Islet precursor cell (in vitro differentiated cells): ENCODE measurements at places on chromosomes 12 and 14.

DNA sequence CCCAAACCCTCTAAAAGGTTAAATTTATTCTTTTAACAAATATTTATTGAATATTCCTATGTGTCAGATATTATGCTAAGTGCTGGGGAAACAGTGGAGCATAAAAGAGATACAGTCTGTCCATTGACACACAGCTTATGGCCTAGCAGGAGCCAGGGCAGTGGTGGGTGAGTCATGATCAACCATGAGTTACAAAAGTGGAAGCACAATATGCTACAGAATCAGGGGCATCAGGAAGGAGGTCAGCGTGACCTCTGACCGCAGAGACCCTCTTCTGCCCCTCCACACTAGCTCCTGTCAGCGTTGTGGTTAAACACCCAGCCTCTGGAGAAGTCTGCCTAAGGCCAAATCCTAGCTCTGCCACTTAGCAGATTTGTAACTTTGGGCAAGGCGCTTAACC, 4.7 kb upstream of the PPP1R1A start:
- peak; percentile 64 for DNase-seq

DNA sequence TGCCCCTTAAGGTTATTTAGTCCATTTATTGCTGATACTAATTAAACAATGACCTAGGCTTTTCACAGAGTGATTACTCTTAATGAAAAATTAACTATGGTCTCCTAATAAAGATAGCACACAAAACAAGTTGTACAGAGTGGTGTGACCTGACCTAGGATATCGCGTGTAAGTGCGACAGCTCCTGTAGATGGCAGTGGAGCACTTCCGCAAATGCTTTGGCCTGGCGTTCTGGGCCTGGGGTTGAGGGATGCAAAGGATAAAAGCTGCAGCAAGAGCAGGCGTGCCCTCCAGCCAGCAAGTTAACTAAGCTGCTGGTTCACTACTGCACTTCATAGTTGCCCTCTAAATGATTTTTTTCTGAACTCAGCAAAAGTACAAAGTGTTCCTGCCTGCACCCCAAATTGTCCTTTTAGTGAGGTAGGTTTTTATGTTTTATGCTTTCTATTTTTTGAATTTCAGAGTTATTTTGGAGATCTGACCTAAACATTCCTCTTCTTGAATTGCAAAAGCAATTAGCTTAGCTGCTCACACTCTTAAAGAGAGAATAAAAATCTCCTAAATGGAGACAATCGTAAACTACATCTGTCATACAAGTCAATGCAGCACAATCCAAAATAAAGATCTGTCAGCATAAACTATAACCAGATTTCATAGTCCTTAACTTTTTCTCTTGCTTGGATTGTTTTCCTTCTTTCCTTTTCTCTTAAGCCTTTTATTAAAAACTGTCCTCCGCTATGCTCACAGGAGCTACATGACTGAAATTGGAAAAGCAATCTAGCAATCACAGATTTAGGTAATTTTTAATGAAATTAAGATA, 379.6 kb downstream of the LRIG3 start:
- DNase-seq, result peak; percentile 96

DNA sequence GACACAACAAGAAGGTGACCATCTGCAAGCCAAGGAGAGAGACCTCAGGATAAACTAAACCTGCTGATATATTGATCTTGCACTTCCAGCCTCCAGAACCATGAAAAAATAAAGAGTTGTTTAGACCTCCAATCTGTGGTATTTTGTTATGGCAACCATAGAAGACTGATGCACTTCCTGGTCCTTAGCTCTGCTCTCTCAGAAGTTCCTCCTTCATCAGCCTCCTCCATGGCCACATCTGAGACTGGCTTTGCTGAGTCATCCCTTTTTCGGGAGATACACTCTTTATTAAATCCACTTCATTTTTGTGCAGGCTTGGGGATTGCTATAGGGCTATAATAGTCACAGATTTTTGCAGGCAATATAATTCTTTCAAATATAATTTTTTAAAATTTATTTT, 89.6 kb upstream of the ATF7IP start:
- no peak for DNase-seq

GRCh38 chr14:93040982-93041381, 74.7 kb downstream of the ITPK1 start:
- no peak for DNase-seq

GRCh38 chr12:106251631-106252455, 4.0 kb upstream of the CKAP4 start:
- DNase-seq, result peak; percentile 63

GRCh38 chr14:24430143-24430681, 458 bp downstream of the KHNYN start:
- peak; percentile 86 for DNase-seq

DNA sequence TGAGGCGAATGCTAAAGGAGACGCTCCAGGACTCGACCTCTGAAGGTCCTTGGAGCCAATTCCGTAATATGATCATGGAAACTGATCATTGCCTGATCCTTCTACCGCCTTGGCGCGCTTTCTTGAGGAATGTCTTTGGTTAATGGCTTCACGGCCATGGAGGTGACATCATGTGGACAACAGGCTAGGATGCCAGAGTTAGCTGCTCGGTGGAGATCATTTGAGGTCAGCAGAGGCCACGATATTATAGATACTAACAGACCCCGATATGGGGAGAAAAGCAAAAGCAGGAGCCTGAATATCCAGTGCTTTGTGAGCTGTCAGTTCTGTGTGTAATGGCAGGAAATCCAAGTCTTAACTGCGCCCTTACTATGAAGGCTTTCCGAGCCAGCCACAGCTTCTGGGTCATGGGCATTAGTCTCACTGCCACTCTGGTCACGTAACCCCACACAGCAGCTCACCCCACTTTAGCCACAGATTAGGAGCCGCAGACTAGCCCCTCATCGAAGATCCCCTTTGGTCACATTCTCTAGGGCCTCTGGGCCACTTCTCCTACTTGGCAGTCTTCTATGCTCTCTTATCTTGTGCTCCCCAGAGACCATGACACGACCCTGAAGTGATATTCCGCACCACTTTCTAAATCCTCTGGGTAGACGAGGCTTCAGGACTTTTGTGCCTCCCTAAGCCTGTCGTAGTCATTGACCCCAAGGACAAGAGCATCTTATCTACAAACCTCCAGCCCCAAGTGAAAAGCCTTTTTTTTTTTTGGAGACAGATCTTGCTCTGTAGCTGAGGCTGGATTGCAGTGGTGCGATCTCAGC, 724 bp upstream of the CS start:
- no peak for DNase-seq

DNA sequence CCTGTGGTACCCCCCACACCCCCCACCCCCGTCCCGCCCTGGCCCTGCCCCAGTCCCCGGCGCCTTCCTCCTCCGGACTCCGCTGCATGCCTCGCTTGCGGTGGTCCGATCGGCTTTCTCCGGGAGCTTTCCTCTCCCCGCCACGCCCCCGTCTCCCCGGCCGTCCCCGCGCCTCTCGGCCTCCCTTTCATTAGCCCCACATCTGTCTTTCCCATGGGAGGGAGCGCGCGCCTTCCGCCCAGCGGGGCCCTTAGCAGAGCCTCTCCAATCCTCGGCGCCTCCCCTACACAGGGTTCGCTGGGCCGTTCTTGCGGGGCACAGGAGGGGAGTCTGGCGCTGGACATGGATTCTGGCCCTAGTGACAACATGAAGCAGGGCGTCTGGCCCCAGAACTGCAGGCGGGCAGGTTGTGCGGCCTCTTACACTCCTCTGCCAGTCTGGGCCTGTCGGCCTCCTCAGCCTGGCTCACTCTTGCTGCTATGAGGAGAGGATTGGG, 1.5 kb upstream of the EFS start:
- DNase-seq, result peak; percentile 93

DNA sequence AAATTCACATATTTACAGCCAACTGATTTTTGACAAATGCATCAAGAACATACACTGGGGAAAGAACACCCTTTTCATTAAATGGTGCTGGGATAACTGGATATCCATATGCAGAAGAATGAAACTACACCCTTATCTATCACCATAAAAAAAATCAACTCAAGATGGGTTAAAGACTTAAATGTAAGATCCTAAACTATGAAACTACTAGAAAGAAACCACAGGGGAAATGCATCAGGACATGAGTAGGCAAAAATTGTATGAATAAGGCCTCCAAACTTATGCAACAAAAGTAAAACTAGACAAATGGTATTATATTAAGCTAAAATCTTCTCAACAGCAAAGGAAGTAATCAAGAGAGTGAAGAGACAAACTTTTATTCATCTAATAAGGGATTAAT, 242.6 kb downstream of the CPNE8 start:
- DNase-seq, result no peak

DNA sequence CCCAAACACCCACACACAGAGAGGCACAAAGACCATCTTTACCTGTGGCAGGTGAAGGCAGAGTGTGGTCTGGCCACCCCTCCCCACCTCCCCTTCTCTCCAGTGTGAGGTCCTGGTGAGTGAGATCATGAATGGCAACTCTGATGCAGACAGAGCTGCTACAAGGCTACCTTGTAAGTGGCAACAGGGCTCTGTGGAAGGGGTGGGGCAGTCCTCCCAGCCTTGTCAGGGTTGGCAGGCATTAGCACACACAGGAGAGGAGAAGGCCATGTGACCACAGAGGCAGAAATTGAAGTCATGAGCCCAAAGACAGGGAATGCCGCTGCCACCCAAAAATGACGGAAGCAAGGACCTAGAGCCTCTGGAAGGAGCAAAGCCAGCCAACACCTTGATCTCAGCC, 30.7 kb downstream of the VWF start:
- peak; percentile 73 for DNase-seq

DNA sequence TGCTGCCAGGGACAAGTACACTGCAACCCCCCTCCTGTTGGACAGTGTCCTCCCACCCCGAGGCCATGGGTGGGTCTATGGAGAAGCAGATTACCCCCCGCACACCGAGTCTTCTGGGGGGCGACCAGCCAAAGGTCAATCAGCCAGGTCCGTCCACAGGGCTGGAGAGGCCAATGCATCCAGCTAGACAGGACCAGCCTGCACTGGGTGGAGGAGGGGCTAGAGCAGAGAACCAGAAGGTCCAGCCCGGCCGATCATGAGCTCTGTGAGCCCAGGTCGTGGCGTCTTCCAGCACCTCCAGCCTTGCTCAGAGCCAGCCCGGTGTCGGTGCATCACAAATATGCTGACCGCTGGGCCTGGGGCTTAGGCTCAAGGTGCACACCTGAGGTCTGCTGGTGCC, 8.2 kb upstream of the ADSS1 start:
- no peak for DNase-seq

DNA sequence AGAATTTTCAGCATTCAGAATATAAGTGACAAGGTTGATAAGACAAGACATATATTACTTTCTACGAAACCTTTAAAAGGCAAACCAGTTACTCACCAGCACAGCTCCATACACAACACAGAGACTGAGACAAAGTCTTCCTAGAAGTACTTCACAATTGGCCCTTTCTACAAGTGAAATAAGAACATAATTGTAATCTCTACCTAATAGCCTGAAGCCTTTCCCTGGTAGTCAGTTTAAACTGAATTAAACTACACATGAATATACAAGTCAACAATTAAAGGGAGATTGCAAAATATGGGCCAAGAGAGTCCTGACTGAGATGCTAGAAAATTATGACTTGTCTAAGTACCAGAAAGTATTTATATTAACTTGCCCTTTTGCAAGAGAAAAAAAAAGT, 95.9 kb downstream of the PUS7L start:
- DNase-seq, result no peak

GRCh38 chr14:103185051-103186029, 62.1 kb downstream of the TNFAIP2 start:
- DNase-seq, result no peak

- no peak for DNase-seq
These were observed 29.1 kb upstream of the NXPH4 start for GRCh38 chr12:57187222-57188089.

DNA sequence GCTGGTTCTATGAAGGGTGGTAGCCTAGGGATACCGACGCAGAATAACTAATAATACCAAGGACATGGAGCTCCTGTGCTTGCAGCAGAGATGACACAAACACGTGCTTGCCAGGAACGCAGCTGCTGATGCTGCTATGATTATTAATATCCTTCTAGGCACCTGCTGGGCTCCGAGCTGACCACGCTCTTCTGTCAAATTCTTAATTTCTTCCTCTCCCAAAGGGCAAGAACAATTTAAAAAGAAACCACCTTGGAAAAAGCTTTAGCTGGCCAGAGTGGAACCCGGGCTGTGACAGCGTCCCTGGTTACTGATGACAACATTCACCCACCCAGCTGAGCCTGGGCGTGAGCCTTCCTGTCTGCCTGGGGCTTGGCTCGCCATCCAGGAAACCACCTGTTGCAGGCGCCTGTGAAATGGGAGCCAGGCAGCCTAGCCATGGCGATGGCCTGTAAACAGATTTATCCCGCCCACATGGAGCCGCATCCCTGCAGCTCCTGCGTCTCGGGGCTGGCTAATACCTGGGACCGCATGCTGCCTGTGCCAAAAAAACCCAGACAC, 28.8 kb downstream of the CLMN start:
- peak; percentile 54 for DNase-seq

GRCh38 chr14:64478634-64479250, 13.4 kb downstream of the AKAP5 start:
- no peak for DNase-seq

DNA sequence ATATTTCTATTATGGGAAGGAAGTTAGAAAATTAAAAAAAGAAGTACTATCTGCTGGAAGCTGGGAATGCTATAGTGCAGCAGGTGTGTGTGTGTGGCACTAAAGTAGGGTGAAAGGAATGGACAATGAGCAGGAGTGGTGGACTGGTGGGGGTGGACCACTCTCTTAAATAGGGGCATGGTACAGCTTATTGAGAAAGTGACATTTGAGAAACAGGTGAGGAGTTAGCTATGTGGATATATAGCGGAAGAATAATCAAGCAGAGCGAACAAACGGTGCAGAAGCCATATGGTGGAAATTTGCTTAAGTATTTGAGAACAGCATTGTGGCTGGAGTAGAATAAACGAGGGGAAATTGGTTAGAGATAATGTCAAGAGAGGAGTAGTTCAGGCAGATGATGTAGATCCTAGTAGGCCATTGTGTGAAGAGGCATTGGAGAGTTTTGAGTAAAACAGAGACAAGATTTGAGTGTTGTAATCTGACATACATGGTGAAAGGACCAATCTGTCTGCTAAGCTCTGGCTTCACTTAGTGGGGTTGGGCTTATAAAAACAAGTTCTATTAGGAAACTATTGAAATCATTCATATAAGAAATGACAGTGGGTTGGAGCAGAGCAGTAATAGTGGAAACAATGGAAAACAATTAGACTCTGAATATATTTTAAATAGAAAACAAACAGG, 149.2 kb upstream of the SYT10 start:
- DNase-seq, result no peak

DNA sequence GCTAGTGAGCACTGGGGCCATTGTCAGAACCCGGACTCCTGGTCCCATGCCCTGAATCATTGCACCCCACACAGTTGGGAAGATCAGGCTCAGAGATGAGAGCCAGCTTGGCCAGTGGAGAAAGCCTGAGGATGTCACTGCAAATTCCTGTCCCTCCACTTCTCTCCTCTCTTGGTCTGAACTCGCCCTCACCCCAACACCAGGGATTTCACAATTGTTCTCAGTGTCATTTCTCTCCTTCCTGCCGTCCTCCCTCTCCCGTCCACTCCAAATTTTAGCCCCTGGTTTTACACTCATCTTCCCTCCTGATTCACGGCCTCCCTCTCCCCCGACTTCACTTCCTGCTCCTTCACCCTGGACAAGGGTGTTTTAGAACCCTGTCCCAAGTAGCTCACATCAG, 11.1 kb downstream of the KRT75 start:
- DNase-seq, result no peak

GRCh38 chr14:54216827-54217226, 180.0 kb upstream of the CDKN3 start:
- DNase-seq, result no peak

GRCh38 chr14:97046967-97047366, 249.8 kb downstream of the VRK1 start:
- no peak for DNase-seq

- DNase-seq, result no peak
These were observed 97.8 kb downstream of the SEC23A start for GRCh38 chr14:39005044-39005880.
